ENCODE measurements at places on chromosomes 3 and 15.

DNA sequence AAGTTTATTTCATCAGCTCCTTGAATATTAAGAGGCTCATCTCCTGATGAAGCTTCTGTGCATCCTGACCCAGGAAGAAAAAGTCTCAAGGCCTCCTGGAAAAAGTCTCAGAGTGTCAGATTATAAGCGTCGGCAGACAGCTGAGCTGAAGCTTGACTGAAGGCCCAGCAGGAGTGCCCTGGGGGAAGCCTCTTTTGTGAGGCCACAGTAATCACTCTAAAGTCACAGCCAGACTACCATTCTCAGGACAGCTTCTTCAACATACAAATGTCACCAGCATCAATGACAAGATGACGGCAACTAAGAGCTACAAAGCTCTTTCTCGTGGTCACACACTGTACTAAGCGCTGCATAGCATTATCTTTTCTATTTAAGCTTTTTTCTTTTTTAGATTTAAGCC lies 72.7 kb upstream of the LRRN1 start:
- DNase-seq, result no peak

DNA sequence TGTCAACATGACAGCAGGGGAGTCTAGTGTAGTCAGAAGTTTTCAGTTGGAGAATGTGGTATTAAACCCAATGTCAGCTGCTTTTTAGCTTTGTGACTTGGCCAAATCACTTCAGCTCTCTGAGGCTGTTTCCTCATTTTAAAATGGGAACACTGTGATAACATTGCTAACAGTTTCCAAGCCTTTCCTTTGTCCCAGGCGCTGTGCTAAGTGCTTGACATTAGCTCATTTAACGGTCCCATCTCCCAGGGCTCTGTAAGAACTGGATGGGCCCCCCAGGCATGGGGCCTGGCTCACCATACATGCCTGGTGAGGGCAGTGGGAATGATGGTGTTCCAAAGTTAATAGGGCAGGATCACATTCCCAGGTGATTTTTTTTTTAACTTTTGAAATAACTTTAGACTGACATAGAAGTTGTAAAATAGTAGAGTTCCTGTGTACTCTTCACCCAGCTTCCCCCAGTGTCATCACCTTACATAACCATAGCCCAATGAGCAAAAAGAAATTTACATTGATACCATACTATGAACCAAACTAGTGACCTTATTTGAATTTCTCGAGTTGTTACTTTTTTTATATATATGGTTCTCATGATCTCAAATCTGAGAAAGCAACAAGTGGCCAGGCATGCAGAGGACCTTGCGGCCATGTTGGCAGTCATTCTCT lies 7.7 kb downstream of the RASL12 start:
- no peak for DNase-seq

GRCh38 chr15:63906266-63906584 lies 72.5 kb upstream of the HERC1 start:
- DNase-seq, result no peak

GRCh38 chr3:18237251-18238005 lies 187.7 kb downstream of the SATB1 start:
- DNase-seq, result no peak

GRCh38 chr3:167113035-167113830 lies 266.9 kb downstream of the ZBBX start:
- peak; percentile 25 for DNase-seq

GRCh38 chr15:60208709-60209108 lies 189.1 kb downstream of the ANXA2 start:
- no peak for DNase-seq

GRCh38 chr3:69091389-69092029 lies 6.8 kb downstream of the ARL6IP5 start:
- no peak for DNase-seq

- DNase-seq, result peak; percentile 33
Observed at GRCh38 chr3:142863010-142863817, 25.7 kb downstream of the PCOLCE2 start.

DNA sequence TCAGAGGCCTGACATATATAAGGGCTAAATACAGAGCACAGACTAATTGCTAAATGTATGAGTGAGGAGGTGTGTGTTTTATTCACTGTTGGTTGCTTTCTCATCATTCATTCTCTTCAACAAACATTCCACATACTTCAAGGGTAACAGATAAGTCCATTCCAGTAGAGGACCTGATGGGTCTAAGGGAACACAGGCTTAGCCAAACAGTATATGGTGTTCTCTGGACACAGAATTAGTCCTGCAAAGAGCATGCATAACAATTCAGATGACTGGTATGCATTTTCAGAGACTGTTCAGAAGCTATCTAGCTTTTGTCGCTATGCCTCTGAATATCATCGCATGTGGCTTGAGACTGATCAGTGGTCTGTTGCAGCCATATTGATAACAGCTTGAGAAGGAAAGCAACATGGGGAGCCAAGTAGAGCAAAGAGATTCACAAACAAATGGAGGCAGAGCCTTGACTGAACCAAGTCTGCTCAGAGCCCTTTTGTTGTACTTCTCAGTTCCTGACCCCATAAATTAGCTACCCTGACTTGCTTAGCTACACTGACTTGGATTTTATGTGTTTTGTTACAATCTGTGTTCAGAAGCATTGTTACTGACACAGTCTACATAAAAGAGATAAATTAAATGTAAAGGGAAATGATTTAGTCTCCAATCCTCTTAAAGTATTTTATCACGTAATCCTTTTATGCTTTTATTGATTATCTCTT lies 1178.7 kb downstream of the ROBO1 start:
- DNase-seq, result no peak

DNA sequence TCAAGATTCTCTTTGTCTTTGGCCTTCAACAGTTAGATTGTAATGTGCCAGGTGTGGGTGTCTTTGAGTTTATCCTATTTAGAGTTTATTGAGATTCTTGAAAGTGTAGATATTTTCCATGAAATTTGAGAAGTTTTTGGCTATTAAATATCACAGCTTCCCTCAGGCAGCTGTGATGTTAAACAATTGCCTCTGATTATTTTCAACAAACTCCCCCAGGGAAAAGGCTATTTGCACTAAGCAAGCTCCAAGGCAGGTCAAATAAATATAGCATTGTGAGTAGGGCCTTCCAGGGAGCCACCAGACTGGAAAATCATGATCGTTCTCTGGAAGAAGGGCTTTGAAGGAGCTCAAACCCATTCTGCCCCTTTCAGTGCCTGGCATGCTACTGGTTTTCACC lies 107.0 kb downstream of the EEFSEC start:
- no peak for DNase-seq

DNA sequence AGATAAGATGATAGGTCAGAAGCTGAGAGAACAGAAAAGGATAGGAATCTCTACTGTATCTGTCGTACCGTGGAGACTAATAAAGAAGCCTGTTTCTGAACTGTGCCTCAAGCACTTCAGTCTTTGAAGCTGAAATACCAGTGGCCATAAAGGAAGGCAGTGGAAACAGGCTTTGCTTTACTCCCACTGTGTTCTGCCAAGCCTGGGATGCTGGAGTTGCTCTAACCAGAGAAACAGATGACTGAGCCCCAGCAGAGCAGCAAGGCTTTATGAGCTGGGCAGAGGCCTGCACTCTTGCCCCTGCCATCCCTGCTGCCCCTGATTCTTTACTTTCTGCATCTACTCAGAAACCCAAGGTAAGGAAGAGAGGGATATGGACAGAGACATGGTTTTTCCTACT lies 89.4 kb downstream of the PDE8A start:
- DNase-seq, result no peak

DNA sequence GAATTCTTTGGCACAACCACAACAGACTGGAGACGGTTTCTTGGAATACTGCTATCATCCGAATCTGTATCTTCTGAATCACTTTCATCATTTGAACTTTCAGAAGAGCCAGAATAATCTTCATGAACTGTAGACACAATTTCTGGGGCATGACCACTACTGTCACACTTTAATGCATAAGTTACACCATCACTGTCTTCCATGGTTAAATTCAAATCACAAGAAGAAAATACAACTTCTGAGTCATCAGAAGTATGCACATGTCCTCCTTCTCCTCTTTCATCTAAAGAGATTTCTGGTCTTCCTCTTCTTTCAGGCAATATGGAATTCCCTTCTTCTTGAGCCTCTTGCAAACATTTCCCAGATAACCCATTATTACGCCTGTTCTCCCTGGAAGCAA lies 42.5 kb downstream of the SETD2 start:
- DNase-seq, result no peak

All from femur (tissue), 1 donor.